Activated CD4-positive, CD25-positive, alpha-beta regulatory T cell treated with anti-CD3 and anti-CD28 coated beads, Interleukin-2, amount 50 U/mL, for 72 hours (primary cell): ENCODE measurements at places on chromosomes 5 and 9.
A peak's percentile ranks its signal among the peaks of the same experiment; 100 is the strongest.

GRCh38 chr5:102911973-102912372, 156.9 kb downstream of the PAM start:
- no peak for DNase-seq

GRCh38 chr5:33939556-33940262, 3.5 kb downstream of the RXFP3 start:
- no peak for DNase-seq

GRCh38 chr5:157955541-157956172, 96.7 kb upstream of the CLINT1 start:
- no peak for DNase-seq

DNA sequence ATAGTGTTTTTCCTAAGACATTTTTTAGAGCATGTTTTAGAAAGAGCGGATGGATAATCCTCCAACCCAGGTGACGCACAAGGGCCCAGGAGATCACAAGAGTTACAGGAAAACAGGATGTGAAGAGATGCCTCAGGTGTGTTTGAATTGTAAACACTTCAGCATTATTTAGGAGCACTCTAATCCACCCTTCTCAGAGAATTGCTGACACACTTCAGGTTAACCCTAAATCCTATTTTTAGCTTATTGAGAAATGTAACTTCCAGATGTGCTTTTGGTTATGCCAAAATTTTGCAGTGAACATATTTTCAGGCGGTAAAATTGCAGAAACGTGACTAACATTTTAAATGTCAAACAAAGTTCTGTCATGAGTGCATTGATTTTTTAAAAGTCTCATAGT, 755.4 kb upstream of the CTNND2 start:
- no peak for DNase-seq

DNA sequence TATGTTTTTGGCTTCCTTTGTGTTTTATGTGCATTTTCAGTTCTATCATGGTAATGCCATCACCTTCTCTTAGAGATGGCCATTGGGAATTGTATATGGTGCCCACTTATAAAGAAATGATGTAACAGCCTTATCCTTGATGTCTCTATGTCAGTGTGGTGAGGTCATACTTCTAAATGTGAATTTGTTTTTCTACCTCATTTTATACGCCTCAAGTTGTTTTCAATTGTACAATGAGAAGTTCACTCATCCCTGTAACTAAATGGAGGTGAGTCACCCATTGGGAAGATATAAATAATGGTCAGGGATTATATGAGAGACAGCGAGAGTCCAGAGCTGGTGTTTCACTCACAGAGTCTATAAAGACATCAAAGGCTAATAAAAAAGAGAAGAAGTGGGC, 402.4 kb downstream of the AGTPBP1 start:
- DNase-seq, result no peak

DNA sequence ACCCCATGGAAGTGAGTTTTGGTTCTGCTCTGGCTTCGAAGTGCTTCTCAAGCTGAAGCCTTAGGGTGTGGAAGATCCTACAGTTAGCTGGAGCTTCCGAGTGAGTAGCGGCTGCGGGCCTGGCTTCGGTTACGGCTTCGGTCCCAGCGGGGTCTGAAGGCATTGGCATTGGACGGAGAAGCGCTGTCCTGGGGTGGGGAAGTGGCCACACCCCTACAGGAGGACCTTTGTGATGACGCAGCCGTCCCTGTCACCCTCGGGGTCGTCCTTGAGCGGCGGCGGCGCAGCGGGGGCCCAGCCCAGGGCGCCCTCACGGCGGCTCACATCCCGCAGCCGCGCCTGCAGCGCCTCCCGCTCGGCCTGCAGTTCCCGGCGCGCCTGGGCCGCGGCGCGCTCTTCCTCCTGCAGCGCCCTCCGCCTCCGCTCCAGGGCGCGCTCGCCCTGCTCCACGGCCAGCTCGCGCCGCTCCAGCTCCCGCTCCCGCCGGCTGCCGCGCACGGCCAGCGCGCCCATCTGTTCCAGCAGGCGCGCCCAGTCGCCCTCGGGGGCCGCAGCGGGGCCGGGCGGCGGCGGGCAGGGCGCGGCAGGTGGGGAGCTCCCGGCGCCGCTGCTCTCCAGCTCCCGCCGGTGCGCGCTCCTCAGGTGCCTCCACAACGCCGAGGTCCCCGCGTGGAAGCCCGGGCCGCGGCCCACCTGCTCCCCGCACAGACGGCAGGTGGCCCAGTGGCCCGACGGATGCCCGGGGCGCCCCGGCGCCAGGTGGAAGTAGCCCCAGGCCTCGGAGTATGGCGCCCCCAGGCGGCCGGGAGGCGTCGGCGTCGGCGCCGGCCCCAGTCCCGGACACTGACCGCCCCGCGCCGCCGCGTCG, 9.9 kb downstream of the ZBED3 start:
- DNase-seq, result peak; percentile 47

DNA sequence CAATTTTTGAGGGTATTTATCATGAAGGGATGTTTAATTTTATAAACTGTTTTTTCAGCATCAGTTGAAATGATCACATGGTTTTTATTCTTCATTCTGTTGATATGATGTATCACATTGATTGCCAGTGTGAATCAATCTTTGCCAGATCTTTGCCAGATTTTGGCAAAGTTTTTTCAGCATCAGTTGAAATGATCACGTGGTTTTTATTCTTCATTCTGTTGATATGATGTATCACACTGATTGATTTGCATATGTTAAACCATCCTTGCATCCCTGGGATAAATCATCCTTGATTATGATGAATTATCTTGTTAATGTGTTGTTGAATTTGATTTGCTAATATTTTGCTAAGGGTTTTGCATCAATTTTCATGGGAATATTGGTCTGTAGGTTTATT, 140.9 kb upstream of the TAS2R1 start:
- no peak for DNase-seq

DNA sequence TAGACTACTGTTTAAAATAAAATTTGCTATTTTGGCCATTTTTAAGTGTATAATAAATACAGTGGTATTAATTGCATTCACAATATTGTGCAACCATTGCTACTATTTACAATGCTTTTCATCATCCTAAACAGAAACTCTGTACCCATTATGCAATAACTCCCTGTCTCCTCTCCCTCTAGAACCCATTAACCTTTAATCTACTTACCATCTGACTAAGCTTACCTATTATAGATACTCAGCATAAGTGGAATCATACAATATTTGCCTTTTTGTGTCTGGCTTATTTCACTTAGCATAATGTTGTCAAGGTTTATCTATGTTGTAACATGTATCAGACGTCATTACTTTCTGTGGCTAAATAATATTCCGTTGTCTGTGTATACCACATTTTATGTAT, 25.9 kb downstream of the CD14 start:
- no peak for DNase-seq

- no peak for DNase-seq
Observed at GRCh38 chr9:99274495-99274894, 52.4 kb downstream of the SEC61B start.
